Activated gamma-delta T cell (primary cell): ENCODE measurements at places on chromosomes 1 and 21.

DNA sequence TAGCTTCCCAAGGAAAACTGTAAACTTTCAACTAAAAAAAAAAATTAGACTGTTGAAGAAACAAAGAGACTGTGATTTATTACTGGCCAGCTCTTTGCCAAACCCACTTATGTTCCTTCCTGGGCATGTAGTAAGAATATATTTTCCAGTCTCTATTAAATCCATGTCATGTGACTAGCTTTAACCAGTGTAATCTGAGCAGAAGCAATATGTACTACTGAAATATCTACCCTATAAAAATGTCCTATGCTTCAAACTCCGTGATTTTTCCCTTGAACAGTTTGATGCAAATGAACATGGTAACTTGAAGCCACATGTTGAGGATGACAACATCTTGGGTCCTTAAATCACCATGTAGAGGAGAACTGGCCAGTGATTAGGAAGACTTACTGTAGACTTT lies 144.5 kb downstream of the NTMT2 start:
- DNase-seq, result no peak

GRCh38 chr1:194342484-194343262 lies 1156.3 kb upstream of the B3GALT2 start:
- no peak for DNase-seq

GRCh38 chr1:155301342-155301841 lies at the start of gene PKLR:
TSS of gene PKLR (minus strand) at chr1:155301438. CDS start at chr1:155301395, 43 bp downstream.
- DNase-seq, result no peak

DNA sequence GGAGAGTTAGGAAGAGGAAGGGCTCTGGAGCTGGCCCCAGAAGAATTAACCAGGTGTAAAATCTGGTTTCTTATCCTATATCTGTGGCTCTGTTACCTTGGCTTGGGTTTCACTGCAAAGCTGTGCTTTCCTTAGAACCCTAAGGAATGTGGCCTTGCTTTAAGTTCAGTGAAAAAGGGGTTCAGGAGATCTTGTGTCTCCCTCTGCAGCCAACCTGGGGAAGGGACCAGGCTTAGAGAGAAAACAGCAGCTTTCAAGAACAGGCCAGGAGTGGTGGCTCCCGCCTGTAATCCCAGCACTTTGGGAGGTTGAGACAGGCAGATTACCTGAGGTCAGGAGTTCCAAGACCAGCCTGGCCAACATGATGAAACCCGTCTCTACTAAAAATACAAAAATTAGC lies 16.1 kb upstream of the MYCL start:
- no peak for DNase-seq

- no peak for DNase-seq
These were observed 259.3 kb upstream of the SGIP1 start for GRCh38 chr1:66274634-66275033.

DNA sequence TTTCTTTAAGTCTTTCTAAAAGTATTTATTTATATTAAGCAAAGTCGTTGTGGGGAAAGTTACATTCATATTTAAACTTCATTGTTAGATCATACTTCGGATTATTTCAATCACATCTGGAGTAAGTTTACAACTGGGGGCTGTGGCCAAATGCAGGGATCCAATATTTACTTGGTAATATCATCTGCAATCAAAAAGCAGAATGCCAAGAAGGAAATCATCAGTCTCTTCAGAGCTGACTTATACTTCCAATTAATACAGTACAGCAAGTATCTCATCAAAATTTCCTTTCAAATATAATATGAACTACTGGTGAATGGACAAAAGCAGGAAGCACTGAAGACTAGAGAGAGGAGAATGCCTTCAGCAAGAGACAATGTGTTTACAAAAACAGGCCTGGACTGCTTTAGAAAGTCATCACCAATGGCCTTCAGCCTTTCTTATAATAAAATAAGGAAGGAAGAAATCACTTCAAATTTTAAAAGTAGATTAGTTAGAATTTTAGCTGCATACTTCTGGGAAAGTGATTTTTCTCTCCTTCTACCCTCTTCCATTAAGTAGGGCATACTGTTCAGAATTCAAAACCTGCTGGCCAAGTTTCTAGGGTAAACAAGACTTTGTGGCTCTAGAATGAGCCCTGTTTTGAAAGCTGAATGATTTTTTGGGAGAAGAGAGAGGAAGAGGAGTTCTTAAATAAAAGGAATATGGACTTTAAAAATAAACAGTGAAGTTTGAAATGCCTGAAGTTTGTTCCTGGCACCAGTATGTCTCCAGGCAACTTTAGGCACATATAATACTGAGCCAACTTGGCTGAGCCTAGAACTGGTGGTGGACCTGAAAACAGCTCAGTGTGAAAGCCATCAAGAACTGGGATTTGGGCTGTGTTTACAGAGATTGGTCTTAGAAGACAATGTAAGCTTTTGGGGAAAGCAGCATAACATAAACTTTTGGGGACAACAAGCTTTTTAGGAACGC lies 22.2 kb upstream of the MYOC start:
- no peak for DNase-seq

DNA sequence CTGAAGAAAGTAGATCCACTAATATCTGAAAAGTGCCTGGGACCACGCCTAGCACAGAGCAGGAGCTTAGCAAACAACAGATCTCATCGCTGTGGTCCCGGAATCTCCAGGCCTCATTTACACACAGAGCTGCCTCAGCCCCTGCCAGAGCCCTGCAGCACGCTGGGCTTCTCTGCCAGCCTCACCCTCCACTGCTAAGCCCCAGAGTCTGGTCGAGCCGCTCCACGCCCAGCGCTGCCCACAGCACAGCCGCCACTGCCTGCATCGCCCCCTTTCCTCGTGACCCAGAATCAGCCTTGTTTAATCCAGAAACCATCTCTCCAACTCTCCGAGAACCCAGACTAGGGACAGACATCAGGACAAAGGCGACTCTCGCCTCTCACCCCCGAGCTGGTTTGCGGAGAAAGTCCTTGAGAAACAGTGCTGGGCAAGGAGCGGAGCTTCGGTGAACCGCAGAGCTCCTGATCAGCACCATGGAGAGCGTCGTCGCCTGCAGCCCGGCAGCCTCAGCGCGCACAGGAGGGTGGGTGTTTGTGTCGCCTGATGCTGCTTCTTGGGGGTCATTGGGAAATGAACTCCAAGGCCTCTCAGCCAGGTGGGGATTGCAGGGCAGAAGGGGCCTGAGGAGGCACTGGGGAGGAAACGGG lies 145.1 kb downstream of the NPHP4 start:
- DNase-seq, result no peak

DNA sequence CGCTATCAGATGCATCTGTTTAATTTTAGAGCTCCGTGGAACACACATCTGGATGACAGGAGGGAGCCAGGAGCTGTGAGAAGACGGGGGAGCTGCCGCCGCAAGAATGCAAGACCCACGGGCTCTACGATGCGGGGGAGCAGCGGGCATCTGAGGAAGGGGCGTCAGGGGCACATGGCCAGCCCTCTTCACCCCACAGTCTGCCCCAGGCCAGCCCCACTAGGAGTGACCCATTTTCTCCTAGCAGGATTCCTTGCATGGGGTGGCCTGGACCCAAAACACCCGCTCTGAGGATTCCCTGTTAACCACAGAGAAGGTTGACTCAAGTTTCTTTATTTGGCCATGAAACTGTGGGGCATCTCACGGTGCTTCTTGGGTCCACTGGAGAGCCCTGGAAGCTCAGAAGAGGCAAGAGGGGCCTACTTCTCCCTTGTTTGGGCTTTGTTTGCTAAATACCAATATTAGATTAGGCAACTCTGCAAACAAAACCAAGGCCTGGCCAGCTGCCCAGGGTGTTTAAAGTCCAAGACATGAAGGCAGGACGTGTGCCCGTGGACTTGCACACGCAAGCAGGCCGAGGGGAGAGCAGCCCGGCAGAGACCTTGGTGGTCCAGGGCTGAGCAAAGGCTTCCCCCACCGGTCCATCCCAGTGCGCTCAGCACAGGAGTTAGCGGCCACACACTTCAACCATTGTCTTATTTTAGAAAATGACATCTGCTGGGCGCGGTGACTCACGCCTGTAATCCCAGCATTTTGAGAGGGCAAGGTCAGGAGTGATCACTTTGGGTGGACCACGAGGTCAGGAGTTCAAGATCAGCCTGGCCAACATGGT lies 89.8 kb downstream of the DHRS3 start:
- no peak for DNase-seq

GRCh38 chr1:92310185-92310597 lies 11.3 kb downstream of the RPAP2 start:
- no peak for DNase-seq

DNA sequence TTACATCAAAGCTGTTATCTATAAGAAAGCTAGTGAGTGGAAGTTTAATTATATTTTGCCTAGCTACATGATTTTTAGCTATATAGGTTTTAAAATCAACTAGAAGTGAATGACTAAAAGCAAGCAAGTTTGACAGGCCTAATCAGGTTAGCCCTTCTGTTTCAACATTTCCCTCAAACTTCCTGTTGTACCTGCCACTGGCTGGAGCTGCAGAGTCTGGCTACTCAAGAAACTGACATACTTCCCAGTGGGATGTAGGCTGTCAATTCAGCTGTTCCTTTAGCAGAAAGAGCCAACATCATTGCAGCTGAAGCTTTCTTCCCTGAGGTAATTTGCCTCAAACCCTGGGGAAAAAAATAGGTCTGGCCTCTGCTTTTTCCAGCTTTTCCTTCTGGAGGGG lies 87.1 kb upstream of the TNR start:
- no peak for DNase-seq

DNA sequence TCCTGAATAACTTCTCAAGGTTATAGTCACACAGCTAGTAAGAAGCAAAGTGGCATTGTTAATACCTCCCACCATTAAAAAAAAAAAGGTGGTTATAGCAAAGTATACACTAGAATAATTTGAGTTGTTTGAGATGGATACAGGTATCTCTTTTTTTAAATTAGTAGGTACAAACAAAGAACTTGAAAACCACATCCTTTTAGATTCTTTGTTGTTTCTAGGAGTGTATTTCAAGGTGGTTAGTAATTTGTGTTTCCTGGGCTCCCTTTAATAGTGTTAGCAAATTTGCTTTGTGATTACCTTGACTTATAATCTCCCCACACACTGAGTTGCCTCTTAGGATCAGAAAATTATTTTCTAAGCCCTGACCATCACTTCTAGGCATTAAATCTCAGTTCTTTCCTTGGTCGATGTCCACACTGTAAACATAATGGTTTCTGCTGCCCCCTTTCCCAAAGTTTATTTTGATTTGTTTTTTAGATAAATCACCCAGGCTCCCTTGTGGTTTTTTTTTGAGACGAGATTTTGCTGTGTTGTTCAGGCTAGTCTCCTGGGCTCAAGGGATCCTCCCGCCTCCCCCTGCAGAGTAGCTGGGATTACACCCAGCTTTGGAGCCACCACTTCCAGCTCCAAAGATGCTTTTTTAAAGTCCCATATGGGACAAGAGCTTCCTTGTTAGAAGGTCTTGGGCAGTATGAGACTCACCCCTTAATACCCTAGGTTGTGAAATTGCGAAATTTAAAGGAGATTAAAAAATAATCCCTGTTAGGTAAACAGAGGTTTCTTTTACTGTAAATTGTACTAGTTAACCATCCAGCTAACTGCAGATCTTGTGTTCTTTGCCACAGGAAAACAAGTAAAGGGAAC lies 6.2 kb downstream of the AKIRIN1 start:
- no peak for DNase-seq

- no peak for DNase-seq
These were observed 867 bp downstream of the PTGFRN start for GRCh38 chr1:116910379-116911187.

- DNase-seq, result no peak
These were observed 63.6 kb upstream of the ERRFI1 start for GRCh38 chr1:8089535-8090228.

GRCh38 chr1:215282557-215282956 lies 200.0 kb downstream of the KCNK2 start:
- DNase-seq, result no peak

DNA sequence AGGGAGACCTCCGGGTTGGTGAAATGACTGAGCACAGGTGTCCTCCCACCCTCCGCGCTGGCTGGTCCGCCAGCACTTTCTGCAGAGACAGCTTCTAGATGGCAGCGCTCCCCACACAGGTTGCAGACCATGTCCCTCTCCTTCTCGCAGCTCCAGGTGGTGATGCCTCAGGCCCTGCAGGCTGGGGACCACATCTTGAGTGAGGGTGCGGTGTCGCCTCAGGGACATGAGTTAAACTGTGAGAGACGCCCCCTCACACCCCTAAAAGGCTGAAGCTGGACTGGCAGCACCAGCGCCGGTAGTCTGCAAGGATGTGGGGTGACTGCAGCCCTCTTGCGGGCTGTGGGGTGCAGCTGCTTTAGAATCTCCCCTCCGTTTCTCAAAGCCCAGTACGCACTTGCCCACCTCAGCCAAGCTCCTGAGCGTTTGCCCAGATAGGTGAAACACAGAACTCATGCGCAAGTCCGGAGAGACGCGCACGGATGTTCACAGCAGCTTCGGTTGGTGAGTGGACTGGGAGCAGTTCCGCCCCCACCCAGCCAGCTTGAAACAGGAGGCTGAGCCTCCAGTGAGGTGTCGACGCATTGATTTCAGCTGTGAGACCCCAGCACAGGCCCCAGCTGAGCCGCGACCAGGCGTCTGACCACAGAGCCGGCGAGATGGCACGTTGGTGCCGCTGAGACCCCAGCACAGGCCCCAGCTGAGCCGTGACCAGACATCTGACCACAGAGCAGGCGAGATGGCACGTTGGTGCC lies 28.6 kb downstream of the COL6A1 start:
- no peak for DNase-seq

GRCh38 chr1:104295511-104295910 lies 545.8 kb downstream of the AMY1C start:
- no peak for DNase-seq

DNA sequence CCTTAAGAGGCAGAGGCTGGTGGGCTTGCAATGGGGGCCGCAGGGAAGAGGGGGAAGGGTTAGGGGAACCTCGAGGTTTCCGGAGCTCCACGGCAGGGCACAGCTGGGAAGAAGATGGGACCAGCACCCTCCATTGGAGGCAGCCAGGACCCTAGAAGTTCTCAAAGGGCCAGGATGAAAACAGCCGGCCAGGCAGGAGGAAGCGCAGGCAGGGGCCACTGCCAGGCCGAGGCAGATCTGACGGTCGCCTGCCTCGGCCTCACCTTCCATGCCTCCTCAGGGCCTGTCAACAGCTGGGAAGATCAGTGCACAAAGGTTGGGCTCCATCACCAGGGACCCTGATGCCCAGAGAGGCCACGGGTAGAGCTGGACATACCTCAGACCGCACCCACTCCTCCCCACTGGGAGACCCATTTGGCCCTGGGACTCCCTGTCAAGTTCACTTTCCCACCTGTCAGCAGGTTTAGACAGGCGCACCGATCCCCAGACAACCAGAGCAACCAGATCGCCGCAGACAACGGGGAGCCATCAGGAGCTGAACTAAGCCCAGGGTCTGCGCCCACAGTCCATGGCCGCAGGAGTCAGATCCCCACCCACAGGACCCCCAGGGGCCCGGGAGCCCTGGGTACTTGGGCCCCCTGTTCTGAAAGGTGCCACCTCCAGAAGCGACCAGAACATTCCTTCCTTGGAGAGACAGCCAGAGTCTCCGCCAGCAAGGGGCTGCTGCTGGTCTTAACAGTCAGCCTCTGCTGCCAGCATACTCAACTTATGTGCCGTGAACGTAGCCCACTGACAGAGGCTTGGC lies 2.2 kb downstream of the SLC19A1 start:
- DNase-seq, result no peak

- DNase-seq, result no peak
These were observed 22.9 kb upstream of the NDC1 start for GRCh38 chr1:53860967-53861411.
